Activated T-helper 1 cell treated with anti-CD3 and anti-CD28 coated beads, Interleukin-12 subunit alpha, Interleukin-12 subunit beta, Interleukin-2, Interleukin-4 antibody, amounts not matched to agents 30 ng/mL and 10 ng/mL and 1 ng/mL, durations not matched to agents 14 hours and 24 hours and 36 hours (primary cell): ENCODE measurements at places on chromosomes 7 and 10.

GRCh38 chr7:121198502-121198901, 130.3 kb upstream of the WNT16 start:
- DNase-seq: no peak

- no peak for DNase-seq
Observed at GRCh38 chr10:31664803-31665202, 263.8 kb downstream of the ARHGAP12 start.

DNA sequence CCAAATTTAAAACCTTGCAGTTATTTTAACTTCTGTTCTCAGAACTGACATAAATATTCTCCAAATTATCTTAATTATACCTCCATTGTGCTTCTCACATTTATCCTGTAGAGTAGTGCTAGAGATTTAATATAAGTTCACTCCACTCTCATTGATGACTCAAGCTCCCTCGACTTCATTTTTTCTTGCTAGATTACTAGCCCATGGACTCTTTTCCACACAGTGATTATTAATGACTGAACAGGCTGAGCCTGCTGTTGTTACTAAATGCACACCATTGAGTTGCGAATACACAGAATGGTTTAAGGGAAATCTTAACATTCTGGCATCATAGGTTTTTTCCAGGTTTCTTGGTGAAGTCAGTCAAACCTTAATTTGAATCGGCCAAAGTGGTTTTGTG, 179.5 kb upstream of the AKR1E2 start:
- no peak for DNase-seq

GRCh38 chr10:22655312-22655981, 58.9 kb downstream of the PIP4K2A start:
- no peak for DNase-seq

DNA sequence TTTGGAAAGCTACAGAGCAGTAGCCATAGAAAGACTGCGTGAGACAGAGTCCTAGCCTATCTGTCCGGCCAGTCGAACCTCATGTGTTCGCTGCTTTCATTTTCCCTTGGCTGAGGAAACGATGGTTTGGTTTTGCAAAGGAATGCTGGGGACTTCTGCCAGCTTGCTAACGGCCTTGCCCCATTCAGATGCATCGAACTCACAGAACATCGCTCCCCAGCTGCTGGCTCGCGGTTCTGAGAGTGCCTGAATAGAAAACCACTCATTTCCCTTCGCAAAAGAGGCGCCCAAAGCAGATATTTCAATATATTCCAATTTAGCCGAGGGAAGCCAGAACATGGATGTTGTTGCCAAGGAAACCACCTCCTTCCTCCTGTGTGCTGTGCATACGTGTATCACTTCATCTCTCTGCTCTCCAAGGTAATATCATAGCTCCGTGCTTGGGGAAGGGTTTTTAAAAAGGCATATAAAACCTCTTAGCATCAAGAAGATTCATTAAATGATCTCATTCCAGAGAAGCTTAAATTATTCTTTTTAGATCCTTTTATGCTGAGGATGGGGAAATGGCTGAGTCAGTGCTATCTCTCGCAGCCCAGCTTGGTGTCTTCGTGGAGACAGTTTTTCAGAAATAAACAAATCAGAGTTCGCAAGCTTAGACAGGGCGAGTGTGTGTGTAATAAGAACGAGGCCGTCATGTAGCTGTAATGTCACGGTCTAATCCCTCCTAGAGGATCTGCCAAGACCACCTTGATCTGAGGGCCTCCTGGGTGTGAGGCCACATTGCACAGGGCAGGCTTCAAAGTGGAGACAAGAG, 215.2 kb downstream of the RPS24 start:
- DNase-seq: no peak

- DNase-seq: no peak
Observed at GRCh38 chr10:22461891-22462290, 116.6 kb downstream of the SPAG6 start.

- DNase-seq: no peak
Observed at GRCh38 chr7:37083311-37084096, 359.2 kb upstream of the AOAH start.

GRCh38 chr10:7082967-7083366, 327.9 kb downstream of the SFMBT2 start:
- no peak for DNase-seq

GRCh38 chr10:72276013-72276387, 2.3 kb downstream of the DDIT4 start:
- no peak for DNase-seq

- peak; percentile 9 for DNase-seq
Observed at GRCh38 chr10:22022257-22023032, 18.9 kb upstream of the DNAJC1 start.

DNA sequence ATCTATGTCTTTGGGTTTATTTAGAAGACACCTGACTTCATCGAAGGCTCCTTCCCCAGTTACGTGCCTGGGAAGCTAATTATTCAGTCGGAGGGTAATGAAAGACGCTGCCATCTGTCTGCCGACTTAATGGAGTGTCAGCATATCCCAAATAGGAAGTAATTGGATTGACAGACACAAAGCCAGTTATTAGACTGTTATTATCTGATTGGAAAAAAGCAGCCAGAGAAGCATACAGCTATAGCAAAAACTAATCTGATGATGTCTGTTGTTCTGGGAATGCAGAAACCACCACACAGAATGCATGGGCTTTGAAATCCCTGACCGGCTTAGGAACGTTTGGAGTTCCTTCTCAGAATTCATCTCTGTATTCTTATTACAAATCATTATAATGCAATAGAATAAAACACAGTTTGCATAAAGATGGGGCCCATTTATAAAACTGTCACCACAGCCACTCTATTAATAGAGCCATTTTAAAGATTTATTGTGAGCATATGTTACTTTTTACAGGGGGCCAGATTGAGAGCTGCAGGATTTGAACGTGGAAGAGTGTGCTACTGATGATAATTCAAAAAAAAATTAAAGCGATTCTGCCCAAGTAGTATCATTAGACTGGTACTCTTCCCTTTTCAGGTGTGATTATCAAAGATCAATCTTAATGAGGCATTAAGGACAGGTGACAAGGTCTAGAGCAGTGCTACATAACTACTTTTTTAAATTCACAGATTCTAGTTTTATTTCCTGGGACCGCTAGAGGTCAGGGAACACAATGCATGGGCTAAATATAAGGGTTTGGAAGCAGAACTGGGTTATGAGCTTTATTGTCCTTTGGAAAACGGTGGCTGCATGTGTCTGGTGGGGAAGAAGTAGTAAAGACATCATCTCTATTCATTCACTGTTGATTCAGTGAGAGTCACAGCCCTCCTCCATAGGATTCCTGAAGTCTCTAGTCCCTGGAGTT, 330.1 kb upstream of the LRGUK start:
- DNase-seq: no peak

DNA sequence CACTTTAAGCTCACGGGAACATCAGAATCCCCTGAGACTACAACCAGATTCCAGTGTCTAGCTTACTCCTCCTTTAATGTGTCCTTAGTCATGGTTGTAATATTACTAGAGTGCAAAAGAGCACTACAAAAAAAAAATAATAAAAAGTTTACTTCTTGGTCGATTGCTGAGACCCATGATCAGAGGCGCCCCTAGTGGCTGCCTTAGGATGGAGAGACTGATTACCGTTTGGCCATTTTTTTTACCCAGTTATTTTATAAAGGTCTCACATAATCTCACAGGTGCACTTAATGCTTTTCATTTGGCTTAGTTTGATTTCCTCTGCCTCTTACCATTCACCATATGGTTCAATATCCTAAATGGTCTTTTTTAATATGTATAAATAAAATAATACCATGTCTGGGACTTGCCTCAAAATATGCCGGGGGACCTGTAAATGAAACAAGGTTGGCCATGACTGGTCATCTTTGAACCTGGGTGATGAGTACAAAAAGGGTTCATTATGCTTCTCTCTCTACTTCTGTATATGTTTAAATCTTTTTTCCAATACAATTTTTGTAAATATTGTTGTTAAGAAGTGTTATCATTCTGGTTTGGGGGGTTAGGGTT, 331.5 kb upstream of the NFE2L3 start:
- DNase-seq: no peak

GRCh38 chr10:20272608-20273007, 456.4 kb downstream of the PLXDC2 start:
- no peak for DNase-seq

DNA sequence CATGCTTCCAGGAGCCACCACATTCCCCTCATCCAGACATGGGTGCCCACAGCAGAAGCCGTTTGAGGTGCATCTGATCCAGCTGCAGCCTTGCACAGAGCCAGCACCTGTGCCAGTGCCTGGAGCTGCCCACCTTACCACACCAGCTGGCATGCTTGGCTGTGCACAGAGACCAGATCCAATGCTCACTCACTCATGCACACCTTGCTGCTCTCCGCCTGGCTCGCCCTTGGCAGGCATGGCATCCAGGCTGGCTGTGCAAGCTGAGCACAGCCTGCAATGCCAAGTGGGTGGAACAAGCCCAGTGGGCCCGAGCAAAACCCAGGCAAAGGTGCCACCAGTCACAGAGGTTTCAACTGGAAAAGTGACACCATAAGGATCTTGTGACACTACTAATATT, 66.9 kb upstream of the SEMA3A start:
- no peak for DNase-seq
